H7 (cell line): ENCODE measurements at places on chromosomes 7 and 10.

- DNase-seq, result no peak
Measured at GRCh38 chr10:120607016-120607709, 150.1 kb downstream of the PLPP4 start.

DNA sequence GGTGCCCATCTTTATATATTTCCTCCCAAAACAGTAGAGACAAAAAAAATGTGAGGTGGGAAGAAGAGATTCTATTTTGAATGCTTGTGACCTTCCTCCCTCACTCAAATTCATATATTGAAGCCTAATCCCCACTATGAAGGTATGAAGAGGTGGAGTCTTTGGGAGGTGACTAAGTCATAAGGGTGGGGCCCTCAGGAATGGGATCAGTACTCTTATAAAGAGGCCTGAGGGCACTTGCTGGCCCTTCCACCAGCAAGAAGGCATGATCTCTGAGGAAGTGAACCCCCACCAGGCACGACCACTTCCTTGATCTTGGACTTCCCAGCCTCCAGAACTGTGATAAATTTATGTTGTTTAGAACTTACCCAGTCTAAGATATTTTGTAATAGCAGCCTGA is 517.2 kb upstream of the CNTNAP2 start:
- DNase-seq, result no peak

DNA sequence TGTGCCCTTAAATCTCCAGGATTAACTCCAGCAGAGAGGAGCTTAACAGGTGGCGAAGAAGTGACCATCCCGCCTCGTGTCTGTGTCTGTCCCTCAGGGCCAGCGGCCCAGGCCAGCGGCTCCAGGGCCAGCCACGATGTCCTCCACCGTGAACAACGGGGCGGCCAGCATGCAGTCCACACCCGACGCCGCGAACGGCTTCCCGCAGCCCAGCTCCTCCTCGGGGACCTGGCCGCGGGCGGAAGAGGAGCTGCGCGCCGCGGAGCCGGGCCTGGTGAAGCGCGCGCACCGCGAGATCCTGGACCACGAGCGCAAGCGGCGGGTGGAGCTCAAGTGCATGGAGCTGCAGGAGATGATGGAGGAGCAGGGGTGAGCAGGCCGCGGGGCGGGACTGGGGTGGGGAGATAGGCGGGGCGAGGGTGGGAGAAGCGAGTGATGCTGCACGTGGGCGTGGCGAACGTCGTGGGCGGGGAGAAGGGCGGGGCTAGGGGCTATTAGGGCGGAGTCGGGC is 33.3 kb downstream of the SRRM3 start:
- DNase-seq, result peak; percentile 98

DNA sequence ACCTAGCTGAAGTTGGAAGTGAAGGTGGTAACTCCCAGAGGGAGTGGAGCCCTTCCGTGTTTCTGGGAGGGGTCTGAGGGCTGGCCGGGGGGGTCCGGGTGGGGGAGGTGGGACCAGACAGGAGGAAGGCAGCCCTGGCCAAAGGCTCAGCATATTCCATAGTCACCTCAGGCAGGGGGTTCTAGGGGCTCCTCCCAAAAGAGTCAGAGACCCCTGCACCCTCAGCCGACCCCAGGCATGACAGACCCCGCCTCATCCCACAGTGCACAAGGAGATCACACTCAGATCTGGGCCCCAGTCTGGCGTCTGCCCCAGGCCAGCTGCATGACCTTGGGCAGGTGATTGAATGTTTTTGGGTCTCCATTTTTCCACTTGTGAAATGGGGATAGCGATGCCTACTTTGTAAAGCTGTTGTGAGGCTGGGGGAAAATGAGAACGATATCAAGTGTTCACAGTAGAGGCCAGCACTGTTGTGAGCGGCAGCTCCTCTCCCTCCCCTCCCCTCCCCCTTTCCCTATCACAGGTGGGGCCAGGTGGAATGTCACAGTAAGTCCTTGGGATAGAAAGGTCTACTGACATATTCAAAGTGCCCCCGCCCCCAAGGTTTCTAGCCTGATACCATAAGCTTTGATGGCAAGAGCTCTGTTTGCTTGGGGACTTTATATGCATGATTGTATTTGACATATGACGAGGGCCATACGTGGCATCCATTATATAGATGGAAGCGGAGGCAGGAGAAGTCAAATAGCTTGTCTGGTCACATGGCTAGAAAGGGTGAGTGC is 33.3 kb downstream of the DNAJB12 start:
- no peak for DNase-seq

GRCh38 chr10:48685731-48686130 is 1.1 kb downstream of the WDFY4 start:
- no peak for DNase-seq

- DNase-seq, result no peak
Measured at GRCh38 chr7:18559756-18560155, 64.2 kb downstream of the HDAC9 start.

DNA sequence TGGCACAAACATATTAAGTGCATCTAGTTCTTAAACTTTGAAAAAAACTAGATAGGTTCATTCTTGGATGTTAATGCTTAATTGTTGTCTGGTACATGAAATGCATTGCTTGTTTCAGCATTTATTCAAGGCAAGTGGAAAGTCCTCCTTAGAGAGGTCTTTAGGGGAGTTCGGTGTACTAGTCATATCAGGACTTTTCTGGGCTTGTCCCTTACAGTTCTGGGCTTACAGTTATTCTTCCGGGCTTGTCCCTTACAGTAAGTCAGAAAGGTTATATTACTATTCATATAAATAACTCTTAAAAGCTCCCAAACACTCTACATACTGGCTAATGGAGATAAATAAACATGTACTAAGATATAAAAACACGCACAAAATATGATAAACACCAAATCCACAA is 61.6 kb upstream of the MRLN start:
- no peak for DNase-seq

- DNase-seq, result no peak
Measured at GRCh38 chr7:145784809-145785780, 331.5 kb upstream of the CNTNAP2 start.

DNA sequence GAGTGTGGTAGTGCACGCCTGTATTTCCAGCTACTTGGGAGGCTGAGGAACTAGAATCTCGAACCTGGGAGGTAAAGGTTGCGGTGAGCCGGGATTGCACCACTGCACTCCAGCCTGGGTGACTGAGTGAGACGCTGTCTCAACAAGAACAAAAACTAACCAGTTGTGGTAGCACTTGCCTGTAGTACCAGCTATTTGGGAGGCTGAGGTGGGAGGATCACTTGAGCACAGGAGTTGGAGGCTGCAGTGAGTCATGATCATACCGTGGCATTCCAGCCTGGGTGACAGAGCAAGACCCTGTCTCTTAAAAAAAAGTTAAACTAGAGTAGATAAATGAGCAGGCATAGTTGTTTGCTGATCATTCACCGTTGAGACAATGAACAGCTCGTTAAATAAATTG is 48.9 kb downstream of the CUX1 start:
- DNase-seq, result no peak

DNA sequence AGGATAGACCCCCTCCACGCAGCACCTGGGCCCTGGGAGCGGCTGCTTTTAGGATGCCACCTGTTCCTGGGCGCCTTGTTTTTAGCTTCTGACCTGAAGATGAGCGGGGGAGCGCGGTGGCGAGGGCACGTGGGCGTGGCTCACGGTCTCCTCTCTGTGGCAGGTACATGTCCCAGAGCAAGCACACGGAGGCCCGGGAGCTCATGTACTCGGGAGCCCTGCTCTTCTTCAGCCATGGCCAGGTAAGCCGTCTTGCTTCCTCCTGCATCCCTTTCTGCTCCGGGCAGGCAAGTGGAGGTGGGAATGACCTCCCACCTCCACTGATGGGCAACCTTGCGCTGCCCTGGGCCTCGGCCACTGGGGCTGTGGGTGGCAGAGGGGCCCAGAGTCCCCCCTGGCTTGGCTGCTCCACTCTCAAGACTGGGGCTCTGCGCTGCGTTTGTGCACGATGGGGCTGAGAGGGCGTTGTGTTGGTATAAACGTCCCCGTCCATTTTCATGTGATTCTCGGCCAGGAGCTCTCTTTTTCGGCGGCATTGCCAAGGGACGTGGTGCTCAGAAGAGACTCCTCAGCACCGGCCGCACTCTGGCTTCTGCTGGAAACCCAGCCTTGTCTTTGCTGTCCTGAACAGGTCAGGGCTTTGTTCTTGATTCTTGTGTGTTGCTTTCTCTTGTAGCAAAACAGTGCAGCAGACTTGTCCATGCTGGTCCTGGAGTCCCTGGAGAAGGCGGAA is 9.7 kb downstream of the GET4 start:
- DNase-seq, result peak; percentile 49

DNA sequence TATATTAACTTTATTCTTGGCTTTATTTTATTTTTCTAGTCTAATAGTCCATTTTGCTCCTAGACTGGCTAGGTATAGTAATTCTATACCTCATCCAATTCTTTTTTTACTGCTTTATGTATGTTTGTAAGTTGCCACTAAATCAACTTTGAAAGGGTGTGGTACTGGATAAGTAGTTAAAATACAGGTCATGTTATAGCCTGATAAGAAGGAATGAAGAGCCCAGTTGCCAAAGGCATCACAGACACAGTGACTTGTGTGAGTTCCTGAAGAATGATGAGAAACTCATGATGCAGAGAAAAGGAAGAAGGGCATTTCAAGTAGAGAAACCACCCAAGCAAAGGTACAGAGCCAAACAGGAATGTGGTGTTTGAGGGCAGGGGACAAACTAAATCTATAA is 27.3 kb downstream of the NAPEPLD start:
- DNase-seq, result no peak

DNA sequence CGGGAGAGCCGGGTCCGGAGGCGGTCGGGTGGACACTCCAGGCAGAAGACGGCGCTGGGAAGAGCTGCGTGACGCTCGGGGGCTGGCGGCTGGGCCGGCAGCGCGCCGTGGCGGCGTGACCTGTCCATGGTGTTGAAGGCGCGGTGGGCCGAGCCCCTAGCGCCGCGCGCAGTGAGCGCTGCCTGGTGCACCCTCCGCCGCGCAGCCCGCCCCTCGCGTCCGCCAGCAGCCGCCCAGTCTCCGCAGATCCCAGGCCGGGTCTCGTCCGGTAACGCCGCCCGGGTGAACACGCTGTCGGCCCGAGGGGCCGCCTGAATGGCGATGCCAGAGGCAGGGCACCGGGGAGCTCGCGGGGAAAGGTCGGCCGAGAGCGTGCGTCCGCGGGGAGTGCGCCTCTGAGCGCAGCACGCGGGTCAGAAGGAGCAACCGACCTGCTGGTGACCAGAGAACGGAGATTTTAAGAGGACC is 657 bp upstream of the TMEM178B start:
- DNase-seq, result peak; percentile 83

GRCh38 chr10:102167861-102168260 is 15.7 kb downstream of the NOLC1 start:
- DNase-seq, result no peak

DNA sequence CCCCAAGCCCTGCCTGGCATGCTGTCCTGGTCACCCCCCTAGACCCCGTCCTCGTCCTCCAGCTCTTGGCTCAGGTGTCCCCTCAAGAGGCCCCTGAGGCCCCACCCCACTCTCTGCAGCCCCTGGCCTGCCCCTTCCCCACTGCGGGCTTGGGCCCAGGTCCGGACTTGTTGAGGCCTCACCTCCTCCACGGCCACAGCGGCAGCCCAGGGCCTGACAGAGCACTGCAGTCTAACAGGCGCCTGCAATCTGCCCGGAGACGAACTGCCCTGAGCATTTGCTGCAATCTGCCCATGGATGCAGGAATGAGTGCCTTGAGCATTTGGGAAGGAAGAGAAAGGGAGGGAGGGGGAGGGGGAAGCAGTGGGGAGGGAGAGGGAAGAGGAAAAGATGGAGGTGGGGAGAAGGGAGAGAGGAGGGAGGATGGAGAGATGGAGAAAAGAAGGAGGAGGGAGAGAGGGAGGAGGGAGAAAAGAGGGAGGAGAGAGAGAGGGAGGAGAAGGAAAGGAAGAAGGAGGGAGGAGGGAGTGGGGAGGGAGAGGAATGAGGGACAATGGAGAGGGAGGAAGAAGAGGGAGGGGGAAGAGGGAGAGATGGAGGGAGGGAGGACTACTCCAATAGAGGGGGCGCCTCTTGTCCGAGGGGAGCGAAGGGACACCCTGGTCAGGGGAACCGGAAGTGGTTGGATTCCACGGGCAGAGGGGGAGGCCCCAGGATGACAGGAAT is 73.9 kb downstream of the PDGFA start:
- DNase-seq, result peak; percentile 83

- DNase-seq, result no peak
Measured at GRCh38 chr7:47605816-47606575, 24.1 kb upstream of the TNS3 start.

- no peak for DNase-seq
Measured at GRCh38 chr10:90969121-90969534, 48.2 kb upstream of the ANKRD1 start.

DNA sequence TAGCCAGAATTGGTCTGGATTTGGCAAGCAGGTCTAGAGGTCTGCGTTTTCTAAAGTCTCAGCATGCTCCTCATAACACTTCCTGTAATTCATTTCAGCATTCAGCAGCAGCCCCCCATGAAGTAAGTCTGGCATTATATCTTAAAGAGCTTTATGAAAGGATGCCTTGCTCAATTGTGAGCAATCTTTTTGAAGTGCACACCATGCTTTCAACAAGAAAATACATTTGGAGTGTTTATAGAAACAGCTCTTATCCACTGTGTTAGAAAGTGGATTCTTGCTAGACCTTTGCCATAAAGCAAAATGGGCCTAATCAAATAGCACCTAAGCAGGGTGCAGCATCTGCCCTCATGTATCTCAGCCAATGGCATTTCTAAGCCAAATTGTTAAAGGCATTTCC is 378.0 kb upstream of the AKR1E2 start:
- no peak for DNase-seq

DNA sequence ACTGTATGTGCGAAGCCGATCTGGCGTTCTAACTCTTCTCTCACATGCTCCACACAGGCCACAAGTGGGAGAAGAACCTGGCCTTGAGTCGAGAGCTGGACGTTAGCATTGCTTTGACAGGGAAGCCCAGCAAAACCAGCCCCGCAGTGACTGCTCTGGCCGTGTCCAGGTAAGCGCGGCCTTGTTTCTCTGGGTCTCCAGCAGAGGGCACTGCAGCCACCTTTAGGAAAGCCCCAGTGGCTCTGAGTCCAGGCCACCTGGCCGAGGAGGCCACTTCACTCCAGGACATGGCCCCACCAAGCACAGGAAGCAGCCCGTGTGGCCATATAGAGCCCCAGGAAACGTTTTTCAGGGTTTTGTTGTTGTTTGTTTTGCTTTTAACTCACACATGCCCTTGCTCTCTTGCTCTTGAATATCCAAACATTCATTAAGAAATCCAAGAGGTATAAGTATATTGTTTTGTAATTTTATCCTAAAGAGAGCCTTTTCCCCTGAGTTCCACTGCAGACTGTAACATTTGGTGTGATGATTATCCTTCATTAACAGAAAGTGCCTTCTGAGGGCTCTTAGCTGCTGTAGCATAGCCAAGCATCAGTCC is 41.8 kb upstream of the LRRC18 start:
- peak; percentile 91 for DNase-seq

GRCh38 chr7:99628471-99629465 is 12.0 kb downstream of the ZSCAN25 start:
- peak; percentile 78 for DNase-seq

- DNase-seq, result no peak
Measured at GRCh38 chr10:89550509-89550908, 15.1 kb upstream of the SLC16A12 start.
